ENCODE measurements at places on chromosomes 5 and 9. TPM values are rescaled to one million over a fixed set of nuclear protein-coding genes. Genes with fewer than 3 reads are reported as not detected.

Gene PCDHA3
- not detected for total RNA-seq

Gene NR2F1-AS1
- total RNA-seq, result 0.60 TPM

Gene ANXA1
- 48.7 TPM for total RNA-seq

Gene GPX8
- total RNA-seq, result 9.8 TPM

Gene NFIB
- total RNA-seq, result 110 TPM

Gene RLN1
- not detected for total RNA-seq

Gene CCDC152
- 0.80 TPM for total RNA-seq

Gene CARTPT
- total RNA-seq, result not detected

Gene DDX4
- total RNA-seq, result not detected

Gene PLAC8L1
- 0.49 TPM for total RNA-seq

Gene HAVCR2
- 3.1 TPM for total RNA-seq

Gene SH3RF2
- 376 TPM for total RNA-seq

Gene PAIP2
- total RNA-seq, result 148 TPM

Gene ABO
- total RNA-seq, result 2.3 TPM

Gene LSM11
- 1.3 TPM for total RNA-seq

Gene ZNF366
- 8.1 TPM for total RNA-seq

Gene PCDHGC5
- total RNA-seq, result 2.9 TPM

Gene LCN2
- not detected for total RNA-seq

Gene OR1J2
- not detected for total RNA-seq

Gene FABP6
- 1.6 TPM for total RNA-seq
